SIG-M5 (cell line): ENCODE measurements at places on chromosomes 4 and X.

- DNase-seq, result no peak
Observed at GRCh38 chr4:118842055-118842454, 6.1 kb upstream of the SEC24D start.

DNA sequence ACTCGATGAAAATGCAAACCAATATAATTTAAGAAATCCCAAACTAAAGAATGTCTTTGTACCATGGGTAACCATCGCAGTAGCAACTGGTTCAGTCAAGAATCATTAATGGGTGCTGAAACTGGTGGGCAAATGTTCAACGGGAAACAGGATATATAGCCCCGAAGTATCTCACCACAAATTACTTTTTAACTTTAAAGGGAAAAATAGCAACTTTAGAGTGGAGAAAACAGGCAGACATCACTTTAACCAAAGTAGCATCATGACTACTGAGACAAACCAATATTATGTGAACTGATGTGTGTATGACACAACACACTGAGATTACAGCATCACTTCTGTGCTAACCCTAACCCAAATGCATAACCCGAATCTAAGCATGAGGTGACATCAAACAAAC is 33.8 kb upstream of the SLAIN2 start:
- DNase-seq, result no peak

DNA sequence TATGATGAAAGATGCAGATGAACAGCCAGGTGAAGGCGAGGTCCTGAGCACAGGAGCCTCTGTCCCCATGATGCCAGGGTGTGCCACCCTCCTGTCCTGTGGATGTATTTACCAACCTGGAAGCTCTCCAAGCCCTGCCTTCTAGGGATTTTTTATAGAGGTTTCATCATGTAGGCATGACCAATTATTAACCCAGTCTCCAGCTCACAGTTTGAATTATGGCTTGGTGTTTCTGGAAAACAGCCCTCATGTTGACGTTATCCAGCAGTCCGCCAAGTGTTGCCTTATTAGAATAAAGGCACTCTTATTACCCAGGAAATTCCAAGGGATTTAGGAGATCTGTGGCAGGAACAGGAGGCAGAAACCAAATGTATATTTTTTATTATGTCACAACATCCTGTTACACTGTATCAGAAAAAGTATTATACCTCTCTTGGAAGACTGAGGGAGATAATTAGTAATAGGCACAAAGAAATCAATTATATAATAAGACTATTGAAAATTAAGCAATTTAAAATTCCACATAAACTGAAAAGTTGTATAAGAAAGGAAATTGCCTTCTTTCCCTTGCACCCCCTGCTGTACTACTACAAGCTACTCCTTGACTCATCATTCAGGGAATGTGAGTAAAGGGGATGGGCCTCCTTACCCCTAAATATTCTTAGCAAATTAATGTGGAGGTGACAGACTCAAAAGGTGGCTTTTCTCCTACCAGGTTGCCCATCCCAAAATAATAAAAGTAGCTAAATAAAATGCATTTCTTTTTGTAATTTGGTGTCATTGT is 129.6 kb downstream of the ZNF330 start:
- DNase-seq, result no peak

GRCh38 chrX:10296576-10296975 is 139.8 kb downstream of the CLCN4 start:
- no peak for DNase-seq

- no peak for DNase-seq
Observed at GRCh38 chr4:3638080-3638795, 106.0 kb upstream of the LRPAP1 start.
